ENCODE measurements at places on chromosomes 12 and 14.

- no peak for DNase-seq
Observed at GRCh38 chr14:38000340-38000739, 207.4 kb upstream of the SSTR1 start.

- DNase-seq: no peak
Observed at GRCh38 chr14:48584031-48584430, 908.6 kb upstream of the MDGA2 start.

GRCh38 chr14:64960762-64961276 is 11.3 kb downstream of the RAB15 start:
- no peak for DNase-seq

GRCh38 chr14:23513005-23513817 is 38.4 kb downstream of the ZFHX2 start:
- DNase-seq: no peak

DNA sequence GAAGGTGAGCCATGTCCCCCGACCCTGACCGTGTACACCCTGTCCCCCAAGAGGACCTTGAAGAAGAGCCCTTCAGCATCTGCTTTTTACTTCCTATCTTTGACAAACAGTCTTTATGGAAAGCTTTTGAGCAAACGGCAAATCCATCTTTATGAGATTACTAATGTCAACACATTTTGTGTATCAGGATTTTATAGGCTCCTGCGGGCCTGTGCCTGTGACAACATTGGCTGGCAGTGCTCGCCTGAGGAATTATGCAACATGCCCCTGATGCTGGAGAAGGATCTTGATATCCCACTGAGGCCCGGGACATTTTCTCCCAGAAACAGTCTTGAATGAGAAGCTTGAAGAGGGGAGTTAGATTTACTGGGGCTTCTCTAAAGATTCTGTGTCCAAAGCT is 416.5 kb downstream of the NRXN3 start:
- no peak for DNase-seq

- no peak for DNase-seq
Observed at GRCh38 chr12:76782526-76782925, 18.6 kb downstream of the ZDHHC17 start.

DNA sequence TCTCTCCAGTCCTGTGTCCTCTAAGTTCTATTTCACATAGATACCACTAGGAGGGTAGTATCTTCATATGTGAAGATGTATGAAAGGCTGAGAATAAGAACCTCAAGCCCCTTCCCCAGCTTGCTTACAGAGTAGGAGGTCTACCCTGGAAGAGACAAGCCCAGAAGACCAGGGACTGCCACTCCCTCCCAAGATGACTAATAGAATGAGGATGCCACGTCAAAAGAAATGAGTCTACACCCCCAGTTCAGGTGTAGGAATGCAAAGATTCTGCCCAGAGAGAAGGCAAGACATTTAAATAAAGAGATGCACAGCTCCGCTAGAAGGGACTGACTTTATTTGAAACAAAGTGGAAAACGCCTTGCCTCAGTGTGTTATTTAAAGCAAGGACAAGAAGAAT is 1006.0 kb upstream of the USP15 start:
- no peak for DNase-seq
